ENCODE measurements at places on chromosomes 12 and 14.

DNA sequence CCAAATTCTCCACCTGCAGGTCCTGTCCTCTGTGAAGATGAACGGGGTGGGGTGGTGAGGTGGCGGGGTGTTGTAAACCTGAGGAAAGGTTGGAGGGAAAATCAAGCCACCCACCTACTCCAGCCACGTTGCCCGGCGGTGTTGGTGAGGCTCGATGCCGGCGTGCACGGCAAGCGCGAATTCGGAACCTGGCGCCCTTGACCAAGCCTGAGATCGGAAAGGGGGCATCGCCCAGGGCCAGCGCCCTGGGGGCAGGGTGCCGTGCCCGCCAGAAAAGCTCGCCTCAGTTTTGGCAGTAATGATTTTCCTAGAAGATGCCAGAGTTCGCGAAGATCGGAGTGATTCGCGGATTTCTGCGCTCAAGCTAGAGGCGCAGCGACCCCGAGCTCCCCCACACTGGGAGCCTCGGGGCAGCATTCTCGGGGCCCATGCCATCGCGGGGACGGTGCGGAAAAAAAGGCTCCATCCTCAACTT lies 817 bp downstream of the STXBP6 start:
- no peaks in the 10 kb centered on the region for H3K36me3 ChIP-seq
- no peak overlapping the region for H3K27ac ChIP-seq
- DNase-seq = no peak
- H3K4me3 ChIP-seq = peak overlapping the region; percentile 70
- peaks cover 28% of the 10 kb centered on the region for H3K27me3 ChIP-seq

GRCh38 chr12:108839890-108840230 lies 17.5 kb downstream of the SSH1 start:
- H3K4me3 ChIP-seq = no peak overlapping the region
- H3K4me1 ChIP-seq = peaks cover 29% of the 10 kb centered on the region
- H3K36me3 ChIP-seq = peaks cover 44% of the 10 kb centered on the region
- no peak for DNase-seq

- no peak overlapping the region for H3K27ac ChIP-seq
- no peaks in the 10 kb centered on the region for H3K36me3 ChIP-seq
- H3K4me1 ChIP-seq = no peaks in the 10 kb centered on the region
- DNase-seq = peak; percentile 10
- no peaks in the 10 kb centered on the region for H3K27me3 ChIP-seq
- no peak overlapping the region for H3K4me3 ChIP-seq
Observed at GRCh38 chr12:123034865-123035264, 54.4 kb downstream of the ARL6IP4 start.

DNA sequence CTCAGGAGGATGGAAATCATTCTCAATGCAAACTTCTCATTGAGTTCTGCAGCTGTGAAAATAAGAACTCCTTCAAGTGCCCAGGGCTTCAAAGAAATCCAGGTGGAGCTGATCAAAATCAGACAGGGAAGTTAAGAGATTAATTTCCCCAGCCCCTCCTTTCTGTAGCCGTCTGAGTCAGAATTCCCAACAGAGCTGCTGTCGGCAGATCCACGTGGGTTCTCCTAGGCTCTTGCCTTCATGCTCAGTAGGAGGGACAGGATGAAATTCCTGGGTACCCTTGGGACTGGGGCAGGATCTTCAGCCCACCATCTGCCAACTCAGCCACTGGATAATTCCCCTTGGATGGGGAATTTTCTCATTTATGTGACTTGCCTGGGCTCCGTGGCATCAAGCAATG lies 13.3 kb downstream of the TGFB3 start:
- DNase-seq = no peak
- no peaks in the 10 kb centered on the region for H3K36me3 ChIP-seq
- H3K4me1 ChIP-seq = peaks cover 6% of the 10 kb centered on the region
- H3K27me3 ChIP-seq = no peaks in the 10 kb centered on the region

DNA sequence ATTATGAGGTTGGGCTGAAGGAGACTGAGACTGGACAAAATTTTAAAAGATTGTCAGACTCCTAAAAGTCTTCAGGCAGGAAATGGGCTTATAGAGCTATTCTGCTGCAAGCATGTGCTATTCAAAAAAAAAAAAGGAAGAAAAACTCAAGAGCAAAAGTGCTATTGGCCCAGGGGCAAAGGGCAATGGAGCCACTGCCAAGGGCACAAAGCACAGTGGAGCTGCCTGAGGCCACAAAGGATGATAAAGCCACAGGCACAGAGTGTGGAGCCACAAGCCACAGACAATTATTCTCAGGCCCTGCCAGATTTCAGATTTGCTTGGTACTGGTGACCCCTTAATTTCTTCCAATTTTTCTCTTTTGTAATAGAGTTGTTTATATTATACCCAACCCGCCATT lies 29.6 kb upstream of the GRIN2B start:
- no peak for DNase-seq
- no peaks in the 10 kb centered on the region for H3K27me3 ChIP-seq
- no peaks in the 10 kb centered on the region for H3K4me1 ChIP-seq
- no peak overlapping the region for H3K27ac ChIP-seq
- H3K36me3 ChIP-seq = no peaks in the 10 kb centered on the region

GRCh38 chr14:61337893-61338292 lies 16.5 kb downstream of the PRKCH start:
- H3K4me1 ChIP-seq = peaks cover 14% of the 10 kb centered on the region
- H3K27ac ChIP-seq = no peak overlapping the region
- no peak for DNase-seq
- peaks cover 6% of the 10 kb centered on the region for H3K36me3 ChIP-seq
- H3K27me3 ChIP-seq = no peaks in the 10 kb centered on the region

DNA sequence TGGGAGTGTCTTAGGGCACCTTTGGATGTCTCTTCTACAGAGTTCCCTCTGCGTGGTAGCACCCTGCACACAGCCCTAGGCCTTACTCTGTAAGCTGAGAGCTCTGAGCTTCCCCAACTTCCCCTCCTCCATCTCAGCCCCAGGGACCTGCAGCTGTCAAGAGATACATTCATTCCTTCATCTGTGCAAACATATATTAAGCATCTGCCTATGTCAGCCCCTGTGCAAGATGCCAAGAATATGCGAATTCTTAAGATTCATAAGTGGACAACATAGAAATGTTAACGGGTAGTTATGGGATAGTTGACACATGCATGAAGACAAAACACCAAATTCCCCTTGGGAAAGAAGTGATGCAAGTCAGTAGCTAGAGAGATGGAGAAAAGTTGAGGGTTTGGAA lies 190.8 kb downstream of the SLC41A2 start:
- H3K4me3 ChIP-seq = no peak overlapping the region
- no peaks in the 10 kb centered on the region for H3K27me3 ChIP-seq
- no peak overlapping the region for H3K27ac ChIP-seq

- H3K4me3 ChIP-seq = no peak overlapping the region
- no peak for DNase-seq
- H3K27me3 ChIP-seq = no peaks in the 10 kb centered on the region
- H3K4me1 ChIP-seq = no peaks in the 10 kb centered on the region
- H3K36me3 ChIP-seq = no peaks in the 10 kb centered on the region
Observed at GRCh38 chr12:24425601-24425970, 476.1 kb upstream of the SOX5 start.

GRCh38 chr12:9951026-9951675 lies 19.0 kb upstream of the CLEC2A start:
- no peaks in the 10 kb centered on the region for H3K36me3 ChIP-seq
- H3K27me3 ChIP-seq = peaks cover 22% of the 10 kb centered on the region

- no peak for DNase-seq
- H3K36me3 ChIP-seq = peaks cover 27% of the 10 kb centered on the region
- H3K4me1 ChIP-seq = peaks cover 22% of the 10 kb centered on the region
- no peaks in the 10 kb centered on the region for H3K27me3 ChIP-seq
- H3K27ac ChIP-seq = peak overlapping the region; percentile 80
Observed at GRCh38 chr12:106343214-106343528, 14.4 kb upstream of the POLR3B start.

DNA sequence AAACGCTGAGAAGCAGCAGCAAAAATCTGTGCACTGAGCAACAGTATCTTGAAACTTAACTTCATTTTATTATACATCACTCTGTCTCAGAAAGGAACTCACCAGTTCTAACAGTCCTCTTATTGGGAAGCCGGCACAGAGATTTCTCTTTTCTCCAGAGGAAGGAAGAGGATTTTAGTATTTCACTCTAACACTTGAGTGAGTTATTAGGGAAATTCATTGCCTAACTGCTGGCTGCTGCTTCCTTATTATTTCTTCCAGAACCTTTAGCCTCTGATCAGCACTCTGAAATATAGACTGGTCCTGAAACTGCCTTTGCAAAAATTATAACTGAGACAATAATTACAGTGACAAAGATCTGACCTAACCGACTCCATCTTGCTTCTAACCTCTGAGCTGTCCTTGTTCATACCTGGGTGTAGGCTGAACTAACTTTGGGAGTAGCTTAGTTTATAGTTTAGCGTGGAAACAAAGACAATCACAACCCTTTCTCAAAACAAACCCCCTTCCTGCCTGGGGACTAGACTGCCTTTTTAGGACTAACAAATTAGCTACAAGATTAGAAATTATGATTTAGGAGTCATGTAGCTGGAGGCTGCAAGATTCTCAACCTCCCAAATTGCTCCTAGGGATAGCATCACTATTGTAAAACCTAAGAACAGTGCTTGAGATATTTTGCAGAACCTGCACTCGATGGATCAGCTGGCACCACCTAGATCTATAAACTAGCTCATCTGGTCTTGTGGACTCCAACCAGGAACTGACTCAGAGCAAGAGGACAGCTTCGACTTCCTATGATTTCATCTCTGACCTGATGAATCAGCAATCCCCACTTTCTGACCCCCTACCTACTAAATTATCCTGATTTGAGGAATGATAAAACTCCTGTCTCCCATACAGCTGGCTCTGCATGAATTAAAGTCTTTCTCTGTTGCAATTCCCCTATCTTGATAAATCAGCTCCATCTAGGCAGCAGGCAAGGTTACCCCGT lies 117.5 kb downstream of the DYRK2 start:
- DNase-seq = peak; percentile 45
- H3K27me3 ChIP-seq = no peaks in the 10 kb centered on the region
- H3K4me1 ChIP-seq = no peaks in the 10 kb centered on the region
- H3K4me3 ChIP-seq = no peak overlapping the region
- no peaks in the 10 kb centered on the region for H3K36me3 ChIP-seq

GRCh38 chr14:76881348-76881747 lies 55.1 kb downstream of the LRRC74A start:
- H3K27ac ChIP-seq = no peak overlapping the region
- no peaks in the 10 kb centered on the region for H3K4me1 ChIP-seq
- no peaks in the 10 kb centered on the region for H3K36me3 ChIP-seq
- H3K27me3 ChIP-seq = no peaks in the 10 kb centered on the region
- H3K4me3 ChIP-seq = no peak overlapping the region

DNA sequence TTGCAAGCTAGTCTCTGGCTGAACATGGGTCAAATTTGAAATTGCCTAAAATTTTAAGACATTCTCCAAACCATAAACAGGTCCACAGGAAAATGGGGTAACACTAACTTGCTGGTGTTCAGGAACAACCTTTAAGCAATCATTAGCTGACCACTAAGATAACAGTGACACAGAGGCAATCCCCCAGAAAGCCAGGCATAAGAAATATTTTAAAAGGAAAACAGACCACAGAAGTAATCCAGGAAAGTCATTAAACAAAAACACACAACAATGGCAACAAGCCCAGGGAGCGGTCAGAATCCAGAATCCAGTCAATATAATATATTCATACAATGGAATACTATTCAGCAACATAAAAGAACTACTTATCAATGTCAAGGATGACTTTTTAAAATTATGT lies 59.1 kb downstream of the LRP6 start:
- no peak overlapping the region for H3K4me3 ChIP-seq
- no peaks in the 10 kb centered on the region for H3K27me3 ChIP-seq
- no peak for DNase-seq

GRCh38 chr12:128245121-128245520 lies 21.8 kb upstream of the TMEM132C start:
- no peak overlapping the region for H3K27ac ChIP-seq
- H3K4me3 ChIP-seq = no peak overlapping the region
- DNase-seq = no peak
- no peaks in the 10 kb centered on the region for H3K27me3 ChIP-seq

DNA sequence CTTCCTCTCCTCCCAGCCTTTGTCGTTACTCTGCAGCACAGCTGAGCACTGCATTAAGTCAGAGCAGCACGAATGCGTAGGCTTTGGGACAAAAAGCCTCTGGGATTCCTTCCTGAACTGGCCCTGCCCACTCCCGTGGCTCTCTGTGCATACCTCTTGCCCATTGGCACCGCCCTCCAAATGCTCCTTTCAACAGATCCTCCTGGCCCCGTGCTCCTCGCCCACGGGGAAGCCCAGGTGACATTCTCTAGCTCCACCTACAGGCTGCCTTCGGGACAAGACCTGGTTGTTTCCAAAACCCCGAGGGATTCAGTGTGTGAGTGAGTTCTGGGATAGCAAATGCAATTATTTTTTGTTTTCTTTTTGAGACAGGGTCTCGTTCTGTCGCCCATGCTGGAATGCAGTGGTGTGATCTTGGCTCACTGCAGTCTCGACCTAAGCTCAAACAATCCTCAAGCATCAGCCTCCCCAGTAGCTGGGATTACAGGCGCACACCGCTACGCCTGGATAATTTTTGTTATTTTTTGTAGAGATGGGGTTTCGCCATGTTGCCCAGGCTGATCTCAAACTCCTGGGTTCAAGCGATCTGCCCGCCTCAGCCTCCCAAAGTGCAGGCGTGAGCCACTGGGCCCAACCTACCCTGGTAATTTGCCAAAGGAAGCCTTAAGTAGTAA lies 17.9 kb upstream of the TDRD9 start:
- H3K27me3 ChIP-seq = no peaks in the 10 kb centered on the region
- no peak overlapping the region for H3K27ac ChIP-seq
- DNase-seq = peak; percentile 96
- peaks cover 50% of the 10 kb centered on the region for H3K36me3 ChIP-seq
- peak overlapping the region; percentile 32 for H3K4me3 ChIP-seq

DNA sequence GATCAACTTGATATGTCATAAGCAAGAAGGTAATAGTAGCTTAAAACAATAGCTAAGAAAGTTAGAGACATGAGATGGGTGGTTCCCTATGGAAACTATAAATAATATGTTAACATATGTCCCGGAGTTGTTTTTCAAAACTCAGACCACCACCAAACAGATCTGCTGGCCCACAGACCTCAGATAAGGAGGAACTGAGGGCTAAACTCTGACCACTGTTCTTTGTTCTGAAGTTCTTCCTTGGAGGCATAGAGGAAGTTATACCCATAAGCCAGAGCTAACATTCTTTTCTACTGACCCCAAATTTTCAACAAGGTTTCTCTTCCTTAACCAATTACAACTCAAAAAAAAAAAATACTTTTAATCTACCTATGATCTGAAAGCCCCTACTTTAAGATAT lies 156.1 kb upstream of the FSCB start:
- H3K4me1 ChIP-seq = peaks cover 13% of the 10 kb centered on the region
- H3K4me3 ChIP-seq = no peak overlapping the region

GRCh38 chr14:81801921-81802320 lies 268.3 kb upstream of the SEL1L start:
- no peaks in the 10 kb centered on the region for H3K27me3 ChIP-seq
- H3K4me1 ChIP-seq = peaks cover 9% of the 10 kb centered on the region
- peak overlapping the region; percentile 1 for H3K4me3 ChIP-seq

All from MCF 10A (cell line).